Activated CD4-positive, alpha-beta memory T cell treated with anti-CD3 and anti-CD28 coated beads for 36 hours (primary cell): ENCODE measurements at places on chromosomes 6 and 20. TPM values are rescaled to one million over a fixed set of nuclear protein-coding genes. Genes with fewer than 3 reads are reported as not detected.

Gene MEP1A
- not detected for total RNA-seq

- no peaks in the 10 kb centered on the region for H3K27me3 ChIP-seq
- H3K4me3 ChIP-seq, result no peak overlapping the region
- DNase-seq, result no peak
- H3K36me3 ChIP-seq, result peaks cover 11% of the 10 kb centered on the region
- no peaks in the 10 kb centered on the region for H3K4me1 ChIP-seq
Measured at GRCh38 chr6:85537055-85537494, 56.6 kb downstream of the SNX14 start.

DNA sequence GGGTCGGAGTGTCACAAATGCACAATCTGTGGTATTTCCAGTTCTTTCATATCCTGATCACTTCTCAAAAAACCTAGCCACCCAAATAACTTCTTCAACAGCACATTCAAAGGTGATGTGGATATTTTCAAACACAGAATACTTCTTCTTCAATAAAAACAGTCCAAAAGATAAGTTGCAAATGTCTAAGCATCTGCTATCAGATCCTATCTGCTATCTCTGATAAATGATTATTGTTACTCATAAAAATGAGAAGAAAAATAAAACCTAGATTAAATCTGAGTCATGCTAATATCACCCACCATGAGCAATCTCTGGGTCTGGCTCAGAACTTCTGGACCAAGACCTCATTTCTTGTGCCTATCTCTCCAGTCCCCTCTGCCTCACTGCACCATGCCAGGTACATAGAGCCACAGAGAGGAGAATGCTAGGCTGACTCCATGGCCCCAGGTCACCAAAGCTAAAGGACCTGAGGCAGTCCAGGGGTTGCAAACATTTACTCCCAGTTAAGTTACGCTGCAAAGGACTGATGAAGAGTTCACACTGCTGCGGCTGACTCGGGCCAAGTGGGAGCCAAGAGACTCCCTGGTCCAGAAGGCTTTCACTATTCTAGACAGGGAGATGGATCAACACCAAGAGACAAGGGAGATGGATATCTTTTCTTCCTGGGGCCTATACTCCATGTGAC is 101.4 kb downstream of the KIF13A start:
- no peak overlapping the region for H3K27ac ChIP-seq
- H3K4me1 ChIP-seq, result peaks cover 20% of the 10 kb centered on the region
- peaks cover 40% of the 10 kb centered on the region for H3K27me3 ChIP-seq
- DNase-seq, result no peak
- H3K36me3 ChIP-seq, result no peaks in the 10 kb centered on the region

DNA sequence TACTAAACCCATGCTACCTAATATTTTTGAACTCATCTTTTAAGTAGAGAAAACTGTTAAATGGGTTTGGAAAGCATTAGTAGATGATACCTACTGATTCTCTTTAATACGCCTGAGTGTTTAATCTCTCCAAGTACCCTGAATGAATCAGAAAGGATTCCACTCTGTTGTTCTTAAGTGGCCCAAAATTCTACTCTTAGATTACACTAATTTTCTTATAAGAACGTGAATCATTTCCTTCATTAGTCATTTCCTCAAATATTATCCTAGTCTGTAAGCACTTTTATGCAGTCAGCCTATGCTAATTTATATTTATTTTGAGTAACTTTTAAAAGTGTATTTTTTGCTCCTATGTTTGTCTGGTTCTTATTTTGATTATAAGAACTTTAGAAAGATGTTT is 380.0 kb downstream of the BTBD9 start:
- H3K4me3 ChIP-seq, result no peak overlapping the region
- peaks cover 21% of the 10 kb centered on the region for H3K4me1 ChIP-seq
- peaks cover 31% of the 10 kb centered on the region for H3K36me3 ChIP-seq

DNA sequence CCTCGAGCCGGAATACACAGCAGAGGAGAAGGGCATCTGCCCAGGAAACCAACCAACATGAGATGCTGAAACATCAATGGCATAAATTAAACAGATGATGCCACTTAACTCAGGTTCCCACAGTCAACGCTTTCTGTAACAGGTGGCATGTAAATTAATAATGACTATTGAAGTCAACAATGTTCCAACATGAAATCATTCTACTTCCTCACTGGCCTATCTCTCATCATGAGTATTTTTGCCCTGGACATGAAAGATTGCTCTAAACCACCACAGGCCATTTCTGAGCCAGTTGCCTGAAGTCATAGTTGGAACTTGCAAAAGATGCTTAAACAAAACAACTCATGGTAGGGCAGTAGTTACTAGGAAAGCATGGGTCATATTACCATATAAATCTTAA is 397.9 kb upstream of the JARID2 start:
- H3K36me3 ChIP-seq, result no peaks in the 10 kb centered on the region
- no peaks in the 10 kb centered on the region for H3K4me1 ChIP-seq
- no peak for DNase-seq
- H3K27me3 ChIP-seq, result peaks cover 2% of the 10 kb centered on the region
- H3K4me3 ChIP-seq, result no peak overlapping the region
